ENCODE measurements at places on chromosomes 7 and 10.

DNA sequence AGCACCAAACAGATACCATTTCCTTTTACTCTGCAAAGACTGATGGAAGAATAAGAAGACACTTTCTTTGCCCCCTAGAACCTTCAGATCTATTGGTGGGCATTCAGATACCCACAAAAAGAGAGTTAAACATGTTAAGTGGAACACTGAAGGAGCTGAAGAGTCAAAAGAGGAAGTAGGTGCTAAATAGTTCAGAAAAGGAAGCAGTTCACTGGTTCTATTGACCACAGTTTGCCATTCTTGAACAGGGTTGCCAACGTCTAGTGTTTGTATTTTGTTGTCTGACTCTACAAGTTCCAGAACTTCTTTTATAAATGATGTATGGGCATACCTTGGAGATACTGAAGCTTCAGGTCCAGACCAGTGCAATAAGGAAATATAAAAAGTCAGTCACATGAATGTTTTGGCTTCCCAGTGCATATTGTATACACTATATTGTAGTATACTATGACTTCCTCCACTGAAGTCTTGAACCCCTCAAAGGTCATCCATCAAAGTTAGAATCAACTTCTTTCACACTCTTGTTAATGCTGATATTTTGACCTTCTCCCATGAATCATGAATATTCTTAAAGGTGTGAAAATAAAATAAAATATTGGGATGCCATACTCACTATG lies 47.5 kb upstream of the AGR3 start:
- no peak for DNase-seq
- H3K27me3 ChIP-seq = no peaks in the 10 kb centered on the region
- no peaks in the 10 kb centered on the region for H3K36me3 ChIP-seq
- no peaks in the 10 kb centered on the region for H3K4me1 ChIP-seq
- H3K4me3 ChIP-seq = no peak overlapping the region

DNA sequence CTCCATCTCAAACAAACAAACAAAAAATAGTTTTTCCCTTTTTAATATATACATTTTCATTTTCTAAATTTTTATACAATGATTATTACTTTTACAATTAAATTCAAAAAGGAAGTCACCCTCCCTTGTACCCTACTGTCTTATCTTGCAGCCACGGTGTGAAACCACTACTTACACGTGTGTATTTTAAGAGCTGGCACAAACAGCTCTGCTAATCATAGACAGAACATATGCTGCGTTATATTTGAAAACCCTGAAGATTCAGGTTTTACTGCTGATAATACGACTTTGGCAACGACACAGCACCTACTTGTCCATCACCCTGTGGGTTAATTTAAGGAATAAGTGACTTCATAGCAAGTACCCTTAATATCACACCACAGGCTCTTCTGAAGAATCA lies 991 bp downstream of the ANKRD61 start:
- H3K27ac ChIP-seq = no peak overlapping the region
- H3K36me3 ChIP-seq = peaks cover 8% of the 10 kb centered on the region
- DNase-seq = no peak

DNA sequence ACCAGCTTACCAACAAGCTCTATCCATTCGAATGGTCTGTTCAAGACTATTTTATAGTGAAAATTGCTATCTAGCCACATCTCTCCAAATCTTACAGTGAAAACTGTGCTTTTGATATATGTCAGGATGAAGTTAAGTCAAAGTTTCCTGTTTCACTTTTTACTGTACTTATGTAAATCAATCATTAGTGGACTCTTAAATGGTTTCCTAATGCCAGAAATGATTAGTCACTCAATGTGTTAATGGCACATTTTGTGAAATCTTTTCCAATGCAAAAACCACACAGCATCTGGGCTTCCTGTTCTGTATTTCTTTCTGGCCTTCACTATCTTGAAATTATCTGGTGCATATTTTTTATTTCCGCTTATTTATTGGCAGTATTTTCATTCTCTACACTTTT lies 87.3 kb upstream of the STEAP1B start:
- peak; percentile 87 for DNase-seq
- no peaks in the 10 kb centered on the region for H3K36me3 ChIP-seq
- peaks cover 12% of the 10 kb centered on the region for H3K4me1 ChIP-seq
- H3K27ac ChIP-seq = peak overlapping the region; percentile 3
- no peaks in the 10 kb centered on the region for H3K27me3 ChIP-seq

GRCh38 chr10:10849306-10849705 lies 168.4 kb upstream of the CELF2 start:
- no peak overlapping the region for H3K4me3 ChIP-seq
- no peaks in the 10 kb centered on the region for H3K36me3 ChIP-seq
- H3K4me1 ChIP-seq = no peaks in the 10 kb centered on the region
- no peak for DNase-seq
- no peak overlapping the region for H3K27ac ChIP-seq

GRCh38 chr10:128633864-128634540 lies 507.8 kb upstream of the MKI67 start:
- H3K27me3 ChIP-seq = no peaks in the 10 kb centered on the region
- no peak overlapping the region for H3K4me3 ChIP-seq
- H3K4me1 ChIP-seq = no peaks in the 10 kb centered on the region
- H3K36me3 ChIP-seq = no peaks in the 10 kb centered on the region

- H3K27me3 ChIP-seq = no peaks in the 10 kb centered on the region
- no peak for DNase-seq
- H3K36me3 ChIP-seq = no peaks in the 10 kb centered on the region
- H3K4me1 ChIP-seq = no peaks in the 10 kb centered on the region
- H3K27ac ChIP-seq = no peak overlapping the region
Observed at GRCh38 chr10:115931309-115931708, 341.7 kb downstream of the GFRA1 start.

GRCh38 chr7:102096012-102096332 lies 190.7 kb upstream of the SH2B2 start:
- no peak for DNase-seq
- no peaks in the 10 kb centered on the region for H3K4me1 ChIP-seq
- H3K4me3 ChIP-seq = no peak overlapping the region
- H3K36me3 ChIP-seq = no peaks in the 10 kb centered on the region
- no peak overlapping the region for H3K27ac ChIP-seq

GRCh38 chr10:3040069-3040468 lies 27.3 kb upstream of the PFKP start:
- no peak overlapping the region for H3K27ac ChIP-seq
- no peak overlapping the region for H3K4me3 ChIP-seq
- no peak for DNase-seq
- peaks cover 4% of the 10 kb centered on the region for H3K4me1 ChIP-seq
- no peaks in the 10 kb centered on the region for H3K36me3 ChIP-seq
- no peaks in the 10 kb centered on the region for H3K27me3 ChIP-seq

- peak; percentile 10 for DNase-seq
- no peak overlapping the region for H3K27ac ChIP-seq
- H3K36me3 ChIP-seq = no peaks in the 10 kb centered on the region
- H3K4me1 ChIP-seq = peaks cover 10% of the 10 kb centered on the region
- H3K27me3 ChIP-seq = peaks cover 7% of the 10 kb centered on the region
Observed at GRCh38 chr7:101538596-101539459, 90.3 kb downstream of the MYL10 start.

DNA sequence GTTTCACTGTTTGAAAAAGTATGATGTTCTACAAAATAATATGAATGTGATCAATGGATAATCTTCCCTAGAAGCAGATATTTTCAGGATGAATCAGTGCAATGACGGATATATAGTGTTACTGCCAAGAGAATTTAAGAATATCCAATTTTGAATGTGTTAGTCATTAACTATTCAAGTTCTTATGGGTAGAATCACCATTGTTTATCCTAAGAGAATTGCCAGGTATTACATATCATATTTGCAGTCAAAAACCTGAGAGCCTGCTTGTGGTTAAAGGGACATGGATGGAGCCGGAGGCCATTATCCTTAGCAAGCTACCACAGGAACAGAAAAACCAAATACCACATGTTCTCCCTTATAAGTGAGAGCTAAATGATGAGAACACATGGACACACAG lies 26.9 kb downstream of the AHR start:
- no peaks in the 10 kb centered on the region for H3K4me1 ChIP-seq
- no peak overlapping the region for H3K4me3 ChIP-seq
- H3K27me3 ChIP-seq = no peaks in the 10 kb centered on the region
- peak; percentile 76 for DNase-seq
- H3K27ac ChIP-seq = no peak overlapping the region

DNA sequence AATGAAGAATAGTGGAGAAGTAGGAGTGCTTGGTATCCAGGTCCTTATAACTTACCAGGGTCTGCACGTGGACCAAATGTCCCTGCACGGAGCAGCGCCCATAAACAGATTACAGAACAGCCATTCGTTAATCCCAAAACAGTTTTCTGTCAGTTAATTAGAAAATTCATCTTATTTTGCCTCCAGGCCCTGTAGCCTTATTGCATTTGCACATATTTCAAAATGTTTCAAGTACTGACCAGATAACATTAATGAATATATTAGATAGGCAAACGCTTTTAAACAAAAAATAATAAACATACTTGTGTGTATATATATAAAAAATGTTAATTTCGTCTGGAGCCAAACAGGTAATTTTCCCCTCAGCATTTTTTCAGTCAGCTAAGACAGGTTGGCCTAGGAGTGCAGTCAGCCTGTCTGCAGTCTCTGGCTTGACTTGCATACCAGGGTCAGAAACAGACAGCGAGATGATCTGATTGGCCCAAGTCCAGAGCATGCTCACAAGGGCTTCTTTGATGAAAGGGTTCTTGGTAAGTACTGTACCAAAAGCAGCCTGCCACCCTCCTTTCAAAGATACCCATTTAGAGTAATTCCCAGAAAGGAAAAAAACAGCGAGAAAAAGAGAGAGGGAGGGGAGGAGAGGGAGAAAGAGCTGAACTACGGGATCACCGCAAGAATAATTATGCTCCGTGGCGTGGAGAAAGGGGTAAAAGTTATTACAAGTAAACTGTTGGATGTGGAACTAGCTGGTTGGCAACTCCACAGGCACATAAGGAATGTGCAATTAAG lies 194.4 kb upstream of the TCF7L2 start:
- peaks cover 2% of the 10 kb centered on the region for H3K4me1 ChIP-seq
- H3K27me3 ChIP-seq = no peaks in the 10 kb centered on the region

- no peaks in the 10 kb centered on the region for H3K4me1 ChIP-seq
- DNase-seq = no peak
- H3K4me3 ChIP-seq = no peak overlapping the region
- peaks cover 6% of the 10 kb centered on the region for H3K27me3 ChIP-seq
- no peak overlapping the region for H3K27ac ChIP-seq
Observed at GRCh38 chr10:42937048-42937447, 139.8 kb upstream of the RET start.

DNA sequence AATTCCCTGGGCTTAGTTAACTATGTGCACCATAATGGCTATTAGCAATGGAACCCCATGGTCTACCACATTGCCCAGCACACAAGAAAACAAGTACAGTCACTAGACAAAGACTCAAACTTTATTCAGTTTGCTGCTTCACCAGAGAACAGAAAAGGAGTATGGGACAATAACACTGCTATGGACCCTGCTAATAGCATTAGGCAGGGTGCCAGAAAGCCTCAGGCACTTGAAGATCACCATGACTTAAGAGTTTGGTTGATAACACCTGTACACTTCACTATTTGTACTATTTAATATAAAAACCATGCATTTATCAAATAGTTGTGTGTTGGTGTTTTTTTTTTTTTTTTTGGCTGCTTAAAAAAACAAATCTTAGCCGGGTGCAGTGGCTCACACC lies 159.6 kb downstream of the KMT2E start:
- DNase-seq = no peak
- H3K27me3 ChIP-seq = no peaks in the 10 kb centered on the region
- no peak overlapping the region for H3K4me3 ChIP-seq
- no peaks in the 10 kb centered on the region for H3K4me1 ChIP-seq
- no peaks in the 10 kb centered on the region for H3K36me3 ChIP-seq

DNA sequence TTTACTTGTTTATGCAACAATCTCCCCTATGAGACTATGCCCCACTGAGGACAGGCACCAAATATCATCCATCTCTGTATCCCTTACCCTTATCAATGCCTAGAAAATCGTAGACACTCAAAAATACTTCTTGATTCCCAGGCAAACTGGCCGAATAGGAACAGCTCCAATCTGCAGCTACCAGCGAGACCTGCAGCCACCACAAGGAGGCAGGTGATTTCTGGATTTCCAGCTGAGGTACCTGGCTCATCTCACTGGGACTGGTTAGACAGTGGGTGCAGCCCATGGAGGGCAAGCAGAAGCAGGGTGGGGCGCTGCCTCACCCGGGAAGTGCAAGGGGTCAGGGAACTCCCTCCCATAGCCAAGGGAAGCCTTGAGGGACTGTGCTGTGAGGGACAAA lies 10.8 kb upstream of the PPP1R3C start:
- H3K4me1 ChIP-seq = no peaks in the 10 kb centered on the region
- no peak for DNase-seq
- no peaks in the 10 kb centered on the region for H3K27me3 ChIP-seq

DNA sequence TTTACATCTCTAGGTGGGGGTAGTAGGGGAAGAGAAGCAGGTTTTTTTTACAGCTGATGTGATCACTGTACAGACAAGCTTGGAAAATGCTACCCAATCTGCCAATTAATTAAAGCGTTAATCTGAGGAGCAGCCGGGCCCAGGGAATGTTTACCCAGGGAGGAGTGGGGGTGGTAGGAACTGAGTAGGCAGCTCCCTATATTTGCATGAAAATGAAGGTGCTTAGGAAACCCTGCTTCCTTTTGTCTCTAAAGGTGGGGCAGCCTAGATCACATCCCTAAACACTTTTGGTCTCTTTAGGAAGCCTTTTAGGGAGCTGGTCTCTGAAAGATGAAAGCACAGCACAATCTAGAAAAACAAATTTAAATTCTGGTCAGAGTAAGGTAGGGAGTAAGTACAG lies 53.0 kb upstream of the NFKB2 start:
- no peaks in the 10 kb centered on the region for H3K36me3 ChIP-seq
- no peaks in the 10 kb centered on the region for H3K27me3 ChIP-seq
- peak; percentile 49 for DNase-seq
- no peak overlapping the region for H3K4me3 ChIP-seq
- H3K4me1 ChIP-seq = peaks cover 10% of the 10 kb centered on the region

DNA sequence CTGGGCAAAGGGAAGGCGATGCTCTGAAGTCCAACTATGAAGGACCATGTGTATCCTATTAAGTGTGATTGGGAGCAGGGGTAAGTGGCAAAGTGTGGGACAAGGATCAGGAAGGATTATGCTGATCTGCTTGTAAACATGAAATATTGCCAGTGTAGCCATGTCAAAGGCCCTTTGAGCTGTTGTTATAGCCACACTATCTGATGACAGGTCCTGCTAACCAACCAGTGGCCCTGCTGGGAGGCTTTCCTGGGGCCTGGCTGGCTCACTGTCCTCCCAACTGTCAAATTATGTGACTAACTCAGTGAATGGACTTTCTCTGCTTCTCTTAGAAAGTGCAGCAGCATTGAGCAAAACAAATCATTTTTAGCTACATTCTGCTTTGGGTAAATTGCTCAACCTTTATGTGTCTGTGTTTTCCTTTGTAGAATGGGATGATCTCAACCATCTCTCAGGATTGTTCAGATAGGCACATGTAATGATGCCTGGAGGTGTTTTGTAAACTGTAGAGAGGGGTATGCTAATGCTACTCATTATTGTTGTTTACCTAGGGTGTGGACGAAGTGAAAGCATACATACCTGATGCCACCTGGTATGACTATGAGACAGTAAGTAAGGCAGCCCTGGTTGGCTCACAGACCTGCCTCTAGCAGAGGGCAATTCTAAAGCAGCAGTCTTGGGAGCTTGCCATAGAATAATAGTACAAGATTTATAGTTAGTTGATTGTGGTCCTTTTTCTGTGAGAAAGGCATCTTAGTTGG lies 47.4 kb downstream of the MGAM2 start:
- no peaks in the 10 kb centered on the region for H3K4me1 ChIP-seq
- no peak overlapping the region for H3K27ac ChIP-seq
- no peak overlapping the region for H3K4me3 ChIP-seq
- no peaks in the 10 kb centered on the region for H3K36me3 ChIP-seq
